ENCODE measurements at places on chromosomes 7 and 10.

DNA sequence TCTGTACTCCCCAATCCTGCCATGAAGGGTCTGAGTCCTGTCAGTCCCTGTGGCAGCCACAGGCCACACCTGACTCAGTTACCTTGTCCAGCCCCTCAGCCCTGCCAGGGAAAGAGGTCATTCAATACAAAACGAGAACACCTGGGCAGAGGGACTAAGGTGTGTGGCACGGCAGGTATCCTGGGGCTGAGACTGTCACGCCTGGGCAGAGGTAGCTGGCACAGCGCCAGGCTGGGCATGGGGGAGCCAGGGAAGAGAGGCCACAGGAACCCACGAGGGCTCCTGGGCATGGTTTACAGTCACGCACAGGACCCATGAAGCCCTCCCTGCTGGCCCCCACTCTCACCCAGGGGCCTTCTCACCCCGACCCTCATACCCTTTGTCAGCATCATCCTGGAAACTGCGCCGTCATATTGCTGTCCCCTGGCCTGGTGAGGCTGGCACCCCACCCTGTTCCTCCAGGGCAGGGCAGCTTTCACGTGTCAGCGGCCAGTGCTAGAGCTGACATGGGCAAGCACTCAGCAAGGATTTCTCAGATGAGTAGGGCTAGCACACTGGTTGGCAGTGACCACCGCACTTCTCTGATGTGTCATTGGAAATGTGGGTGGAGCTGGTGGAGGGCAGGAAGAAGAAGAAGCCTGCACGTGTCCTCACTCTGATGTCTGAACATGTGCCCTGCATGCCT is 42.7 kb downstream of the LRRC18 start:
- no peak for DNase-seq

- DNase-seq, result no peak
Observed at GRCh38 chr7:91942312-91942711, 1.6 kb downstream of the AKAP9 start.

- no peak for DNase-seq
Observed at GRCh38 chr7:91025906-91026390, 238.3 kb upstream of the FZD1 start.

GRCh38 chr10:69335063-69335587 is 56.8 kb downstream of the HK1 start:
- DNase-seq, result no peak

- DNase-seq, result no peak
Observed at GRCh38 chr10:124648738-124649137, 95.4 kb downstream of the FAM53B start.

- no peak for DNase-seq
Observed at GRCh38 chr10:92480413-92480812, 93.5 kb downstream of the IDE start.

DNA sequence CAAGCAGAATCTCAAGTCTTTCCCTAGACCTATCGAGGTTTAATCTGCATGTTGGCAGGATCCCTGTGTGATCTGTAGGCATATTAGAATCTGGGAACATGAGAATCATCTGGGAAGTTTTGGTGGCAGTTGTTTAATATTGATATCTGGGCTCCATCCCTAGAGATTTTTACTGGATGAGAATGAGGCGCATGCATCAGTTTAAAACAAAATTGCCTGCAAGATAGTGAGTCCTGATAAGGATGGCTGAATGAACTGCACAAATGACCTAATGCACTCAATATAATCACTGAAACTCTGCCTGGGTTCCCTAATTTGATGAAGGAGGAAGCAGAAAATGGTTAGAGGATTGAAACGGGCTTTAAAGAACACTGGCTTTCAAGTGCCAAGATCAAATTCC is 218.0 kb downstream of the FGFR2 start:
- DNase-seq, result no peak

DNA sequence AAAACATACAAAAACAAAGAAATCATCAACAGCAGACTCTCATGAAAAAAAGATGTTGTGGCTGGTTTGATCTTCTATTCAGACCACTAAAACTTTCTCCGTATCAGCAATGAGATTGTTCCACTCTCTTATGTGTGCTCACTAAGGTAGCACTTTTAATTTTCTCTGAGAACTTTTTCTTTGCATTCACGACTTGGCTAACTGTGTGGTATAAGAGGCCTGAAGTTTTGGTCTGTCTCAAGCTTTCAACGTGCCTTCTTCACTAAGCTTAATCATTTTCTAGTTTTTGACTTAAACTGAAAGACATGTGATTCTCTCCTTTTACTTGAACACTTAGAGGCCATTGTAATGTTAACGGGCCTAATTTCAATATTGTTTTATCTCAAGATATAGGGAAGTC is 1231.6 kb downstream of the SORCS3 start:
- DNase-seq, result no peak

DNA sequence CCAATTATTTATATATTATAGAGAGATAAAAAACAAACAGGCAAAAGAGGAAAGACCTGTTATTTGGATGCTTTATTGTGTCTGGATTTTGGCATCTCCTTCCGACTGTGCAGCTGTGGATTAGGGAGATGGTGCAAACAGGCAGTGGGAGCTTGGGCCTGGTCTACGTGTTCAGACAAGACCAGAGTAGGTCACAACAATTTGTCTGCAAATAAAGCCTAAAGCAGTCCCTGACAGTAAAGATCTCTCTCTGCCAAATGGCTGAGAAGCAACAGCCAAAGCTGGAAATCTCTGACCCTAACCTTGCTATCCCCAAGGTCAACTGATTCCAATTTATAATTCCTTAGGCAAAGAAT is 82.0 kb downstream of the ABLIM1 start:
- DNase-seq, result no peak

- DNase-seq, result no peak
Observed at GRCh38 chr10:124533266-124533665, 71.6 kb downstream of the LHPP start.

- DNase-seq, result no peak
Observed at GRCh38 chr10:21308018-21308417, 217.5 kb downstream of the SKIDA1 start.

DNA sequence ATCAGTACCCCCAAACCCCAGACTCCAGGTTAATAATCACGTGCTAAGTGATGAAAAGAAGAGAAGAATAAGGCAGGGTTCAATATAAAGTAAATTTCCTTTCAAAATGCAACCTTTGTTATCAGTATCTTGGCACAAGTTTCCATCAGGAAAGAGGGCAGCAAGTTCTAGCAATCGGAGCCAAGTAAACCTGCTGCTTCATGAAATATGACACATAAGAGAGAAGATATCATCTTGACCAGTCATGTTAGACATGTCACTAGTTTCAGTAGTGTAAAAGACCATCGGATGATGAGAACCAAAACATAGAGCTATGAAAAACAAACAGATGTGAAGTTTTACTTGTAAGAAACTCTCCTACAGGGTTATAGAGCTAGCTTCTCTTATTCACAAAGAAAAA is 44.0 kb downstream of the AASS start:
- DNase-seq, result no peak

- no peak for DNase-seq
Observed at GRCh38 chr7:126690848-126691751, 561.6 kb downstream of the GRM8 start.

DNA sequence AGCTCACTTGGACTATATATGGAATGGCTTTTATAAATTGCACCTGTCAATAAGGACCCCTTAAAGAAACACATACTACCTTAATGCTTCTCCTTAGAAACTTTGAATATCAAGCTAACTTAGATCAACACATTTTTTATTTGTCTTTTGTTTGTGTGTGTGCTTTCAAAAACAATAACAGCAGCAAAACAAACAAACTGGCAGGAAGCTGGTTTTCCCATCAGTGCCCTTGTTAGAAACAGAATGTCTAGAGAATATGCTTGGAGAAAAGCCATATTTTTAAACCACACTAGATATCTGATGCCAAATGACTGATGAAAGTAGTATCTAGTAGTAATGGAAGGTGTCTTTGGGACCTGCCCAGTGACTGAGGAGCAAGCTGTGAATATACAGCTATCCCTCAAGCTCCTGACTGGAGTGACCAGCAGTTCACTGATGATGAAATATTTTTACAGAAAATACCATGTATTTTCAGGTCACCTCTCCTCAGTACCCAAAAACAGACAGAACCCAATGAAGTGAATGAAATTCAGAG is 1.0 kb downstream of the PDE1C start:
- DNase-seq, result no peak

GRCh38 chr10:24503461-24504320 is 220.0 kb downstream of the ARHGAP21 start:
- DNase-seq, result peak; percentile 56

DNA sequence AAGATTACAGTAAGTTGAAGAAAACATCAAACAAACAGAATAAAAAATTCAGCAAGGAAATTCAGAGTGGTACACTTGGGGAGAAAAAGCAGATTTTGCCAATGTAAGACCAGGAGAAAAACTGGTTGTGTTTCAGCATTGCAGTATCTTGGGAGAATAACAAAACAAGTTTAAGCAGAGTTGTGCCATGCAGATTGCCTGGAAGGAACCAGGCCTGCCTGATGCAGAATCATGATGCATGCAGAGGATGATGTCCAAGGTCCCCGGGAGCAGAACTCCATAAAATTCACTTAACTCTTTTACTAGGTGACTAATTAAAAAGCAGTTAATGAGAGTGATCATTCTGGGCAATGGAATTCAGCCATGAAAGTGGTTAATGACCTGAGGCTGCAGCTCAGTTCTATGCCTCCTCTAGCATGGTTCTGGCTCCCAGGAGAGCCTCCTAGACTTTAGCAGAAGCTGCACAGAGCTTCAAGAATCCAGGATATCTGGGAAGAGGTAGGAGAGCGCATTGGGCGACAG is 379.7 kb upstream of the C7orf33 start:
- no peak for DNase-seq

DNA sequence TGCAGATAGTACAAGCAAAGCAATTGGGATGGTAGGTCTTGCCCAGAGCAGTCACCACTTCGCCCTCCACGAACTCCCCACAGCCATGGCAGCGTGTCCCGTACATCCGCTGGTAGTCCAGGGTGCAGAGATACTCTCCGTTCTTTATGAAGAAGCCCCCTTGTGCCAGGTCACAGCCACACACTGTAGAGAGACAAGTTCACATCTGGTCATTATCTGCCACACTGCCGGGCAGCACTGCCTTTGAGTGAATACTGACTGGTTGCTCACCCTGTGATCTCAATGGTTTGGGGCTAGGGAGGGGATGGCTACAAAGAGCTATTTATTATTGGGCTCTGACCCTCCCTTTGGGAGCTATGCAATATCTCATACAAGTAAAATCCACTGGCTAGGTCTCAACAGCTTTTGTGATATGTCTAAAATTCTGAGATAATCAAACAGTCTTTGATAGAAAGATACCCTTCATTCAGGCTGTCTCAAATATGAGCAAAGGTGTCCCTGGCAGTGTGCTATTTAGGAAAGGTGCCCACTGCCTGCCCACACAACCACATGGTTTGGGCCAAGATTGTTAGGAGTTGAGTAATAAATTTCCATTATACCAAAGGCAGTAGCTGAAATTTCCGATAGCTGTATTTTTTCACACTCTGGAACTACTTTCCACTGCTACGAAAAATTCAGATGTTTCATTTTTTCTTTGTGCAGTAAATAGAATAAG is 82.5 kb downstream of the ABLIM1 start:
- no peak for DNase-seq

GRCh38 chr7:131194070-131194865 is 133.4 kb upstream of the MKLN1 start:
- no peak for DNase-seq

GRCh38 chr10:6200440-6200733 is 2.3 kb upstream of the PFKFB3 start:
- DNase-seq, result no peak

DNA sequence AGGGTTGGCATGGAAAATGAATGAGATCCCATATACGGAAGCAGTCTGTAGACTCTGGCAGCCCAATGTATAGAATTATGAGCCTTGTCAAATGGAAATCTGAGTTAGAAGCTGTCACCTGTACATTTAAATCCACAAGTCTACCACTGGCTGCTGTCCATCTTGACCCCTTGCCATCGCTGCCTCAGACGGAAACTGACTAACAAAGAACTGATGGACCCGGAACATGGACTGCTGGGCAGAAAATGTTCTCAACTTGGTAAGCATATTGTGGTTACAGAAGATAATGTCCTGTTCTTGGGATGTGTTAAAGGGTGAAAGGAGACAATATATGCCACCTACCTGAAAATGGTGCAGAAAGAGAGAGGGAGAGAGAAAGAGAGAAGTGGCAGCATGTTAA is 37.5 kb downstream of the PARP12 start:
- no peak for DNase-seq

GRCh38 chr7:86158111-86158510 is 485.6 kb upstream of the GRM3 start:
- DNase-seq, result peak; percentile 66

GRCh38 chr7:128385988-128386925 is 23.5 kb downstream of the IMPDH1 start:
- no peak for DNase-seq

DNA sequence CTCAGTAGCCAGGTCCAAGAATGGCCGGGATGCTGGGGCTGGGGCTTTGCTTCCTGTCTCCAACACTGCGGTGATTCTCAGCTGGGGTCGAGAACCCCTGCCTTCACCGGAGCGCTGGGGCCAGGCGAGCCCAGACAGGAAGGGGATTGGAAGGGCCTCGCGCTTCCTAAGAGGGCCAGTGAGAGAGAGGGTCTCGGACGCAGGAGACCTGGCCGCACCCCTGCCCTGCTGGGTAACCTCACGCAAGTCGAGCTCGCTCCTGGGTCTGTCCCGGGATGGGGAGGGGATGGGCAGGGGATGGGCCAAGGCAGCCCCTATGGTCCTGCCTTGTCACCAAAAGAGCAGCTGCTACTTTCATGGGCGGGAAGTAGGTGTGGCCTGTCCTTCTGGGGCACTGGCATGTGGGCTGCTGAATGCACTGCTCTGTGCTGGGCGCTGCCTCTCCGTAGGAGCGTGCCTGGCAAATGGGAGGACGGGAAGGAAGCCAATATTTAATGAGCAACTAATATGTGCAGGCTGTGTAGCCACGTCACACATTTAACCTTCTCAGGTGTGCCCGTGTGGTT is 20.0 kb downstream of the KCNK18 start:
- DNase-seq, result no peak
